ENCODE measurements at places on chromosomes 13 and 19.
A peak's percentile ranks its signal among the peaks of the same experiment; 100 is the strongest.

DNA sequence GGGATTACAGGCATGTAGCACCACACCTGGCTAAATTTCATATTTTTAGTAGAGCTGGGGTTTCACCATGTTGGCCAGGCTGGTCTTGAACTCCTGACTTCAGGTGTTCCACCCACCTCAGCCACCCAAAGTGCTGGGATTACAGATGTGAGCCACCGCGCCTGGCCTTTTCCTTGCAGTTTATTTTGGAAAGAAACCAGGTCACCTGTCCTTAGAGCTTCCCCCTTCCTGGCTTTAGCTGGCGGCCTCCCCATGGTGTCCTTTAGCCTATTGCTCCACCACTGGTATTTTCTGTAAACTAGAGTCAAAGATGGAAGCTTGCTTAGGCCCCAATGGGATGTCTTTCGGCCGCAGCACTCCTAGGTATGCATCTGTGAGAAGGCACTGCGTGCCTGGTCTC, 91.2 kb downstream of the DPF1 start:
- DNase-seq: no peak

GRCh38 chr13:19818223-19818842, 35.6 kb upstream of the PSPC1 start:
- no peak for DNase-seq

- no peak for DNase-seq
These were observed 7.7 kb downstream of the REXO1 start for GRCh38 chr19:1840541-1841115.

DNA sequence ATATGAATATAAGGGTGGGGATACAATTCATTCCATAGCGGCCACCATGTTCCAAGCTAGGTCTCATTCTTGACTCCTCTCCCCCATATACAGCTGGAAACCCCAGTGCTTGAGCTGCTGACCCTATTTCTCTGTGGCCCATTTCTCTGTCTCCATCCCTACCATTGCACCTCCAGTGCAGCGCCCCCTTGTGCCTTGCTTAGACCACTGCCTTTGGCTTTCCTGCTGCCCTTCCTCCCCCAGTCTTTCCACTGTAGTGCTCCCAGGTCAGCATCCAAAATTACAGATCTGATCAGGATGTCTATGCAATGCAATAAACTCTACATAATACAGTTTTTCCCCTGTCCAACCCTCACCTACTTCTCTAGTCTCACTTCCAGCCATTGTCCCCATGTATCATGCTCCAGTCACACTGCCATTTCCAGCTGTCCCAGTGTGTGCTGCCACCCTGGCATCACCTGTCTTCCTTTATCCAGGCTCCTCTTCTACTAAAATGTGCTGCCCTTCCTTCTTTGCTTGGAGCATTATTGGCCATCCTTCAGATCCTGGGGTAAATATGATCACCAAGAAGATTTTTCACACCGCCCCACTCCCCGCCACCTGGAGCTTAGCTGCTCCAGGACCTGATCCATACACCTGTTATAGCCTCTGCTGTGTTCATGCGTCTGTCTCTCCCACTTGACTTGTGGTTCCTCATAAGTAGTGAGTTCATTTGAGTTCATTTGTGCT, 199.4 kb upstream of the IPO5 start:
- DNase-seq: no peak

DNA sequence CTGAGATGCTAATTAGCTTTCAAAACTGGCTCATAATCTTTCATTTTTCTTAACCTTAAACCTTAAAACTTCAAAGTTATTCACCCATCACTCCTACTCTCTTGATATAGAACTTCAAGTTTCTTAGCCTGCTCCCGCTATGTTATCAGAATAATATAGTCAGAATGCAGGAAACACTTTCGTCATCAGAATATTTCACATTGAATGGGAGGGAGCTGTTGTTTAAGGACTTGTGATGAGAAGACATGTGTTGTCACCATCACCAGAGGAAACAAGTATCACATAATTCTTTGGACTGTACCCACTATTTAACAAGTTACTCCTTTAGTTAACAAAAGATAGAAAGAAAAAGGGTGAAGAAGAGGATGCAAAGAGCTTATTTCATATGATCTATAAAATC, 65.0 kb upstream of the FNDC3A start:
- no peak for DNase-seq

- DNase-seq: no peak
These were observed 18.8 kb downstream of the MTRF1 start for GRCh38 chr13:41244556-41244955.

DNA sequence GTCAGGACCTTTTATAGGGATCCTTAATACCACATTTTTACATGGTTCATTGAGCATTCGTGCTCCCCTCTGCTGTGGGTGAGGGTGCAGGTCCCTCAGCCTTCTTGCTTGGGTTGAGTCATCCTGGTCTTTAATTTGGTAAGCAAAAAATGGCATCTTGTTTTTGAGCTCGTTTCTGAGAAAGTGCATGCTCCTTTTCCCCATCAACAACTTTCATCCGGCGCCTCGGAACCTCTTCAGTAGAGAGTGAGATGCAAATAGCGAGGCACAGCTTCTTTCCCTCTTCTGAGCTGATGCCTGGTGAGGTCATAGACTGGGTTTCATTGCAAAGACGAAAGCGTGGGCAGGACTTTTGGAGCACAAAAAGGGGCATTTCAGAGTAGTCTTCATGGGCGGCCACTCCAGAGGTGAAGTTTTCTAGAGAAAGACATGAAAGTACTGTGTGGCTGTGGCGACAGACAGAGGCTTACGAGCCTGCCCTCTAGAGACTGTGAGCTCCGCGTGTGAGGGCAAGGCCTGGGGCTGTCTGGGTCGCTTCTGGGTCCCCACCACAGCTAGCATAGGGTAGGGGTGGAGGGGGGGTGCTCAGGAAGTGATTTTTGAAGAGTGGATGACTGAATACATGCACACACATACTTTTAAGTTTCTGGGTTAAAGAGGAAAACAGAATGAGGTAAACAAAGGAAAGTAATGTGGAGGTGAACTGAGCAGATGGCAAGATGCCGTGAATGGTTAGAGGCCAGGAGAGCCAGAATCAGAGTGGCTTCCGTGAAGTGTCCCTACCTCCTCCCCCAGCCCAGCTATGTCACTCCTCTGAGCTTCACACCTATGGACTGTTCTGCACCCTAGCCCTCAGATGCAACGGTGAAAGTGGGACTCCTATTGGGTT, 44.3 kb downstream of the BBC3 start:
- DNase-seq: no peak

DNA sequence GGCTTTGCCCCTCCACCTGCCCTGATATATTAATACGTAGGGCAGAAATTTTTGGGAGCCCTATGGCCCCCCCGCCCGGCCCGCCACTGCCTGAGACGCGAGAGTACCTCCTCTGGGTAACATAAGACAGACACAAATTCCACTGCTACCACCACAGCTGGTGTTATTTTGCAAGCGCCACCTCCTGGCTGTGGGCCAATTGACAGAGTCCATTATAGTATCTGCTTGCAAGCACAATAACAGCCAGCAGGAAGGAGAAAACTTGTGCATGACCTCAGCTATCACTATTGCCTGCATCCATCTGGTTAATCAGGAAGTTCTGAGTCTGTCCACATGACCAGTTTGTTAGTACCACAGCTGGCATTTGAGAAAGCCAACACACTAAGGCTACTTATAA, 25.3 kb upstream of the OR10H2 start:
- no peak for DNase-seq

GRCh38 chr19:38617764-38618589, at the start of gene MAP4K1:
Gene MAP4K1 (minus strand): TSS chr19:38617953. CDS start chr19:38617895, 58 bp downstream.
- DNase-seq: no peak

DNA sequence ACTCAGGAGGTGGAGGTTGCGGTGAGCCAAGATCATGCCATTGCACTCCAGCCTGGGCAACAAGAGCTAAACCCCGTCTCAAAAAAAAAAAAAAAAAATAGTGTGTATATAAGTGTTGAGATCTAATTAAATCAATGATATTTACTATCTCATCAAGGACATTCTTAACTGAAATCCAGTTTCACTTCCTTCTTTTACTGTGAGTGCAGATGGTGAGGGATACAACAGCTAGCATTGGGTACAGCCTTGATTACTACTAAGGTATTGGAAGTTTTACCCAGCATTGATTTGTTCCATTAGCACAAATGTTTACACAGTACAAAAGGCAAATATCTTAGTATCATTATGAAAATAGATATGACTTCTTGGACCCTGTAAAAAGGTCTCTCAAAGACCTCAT, 546.6 kb downstream of the KCTD12 start:
- no peak for DNase-seq

DNA sequence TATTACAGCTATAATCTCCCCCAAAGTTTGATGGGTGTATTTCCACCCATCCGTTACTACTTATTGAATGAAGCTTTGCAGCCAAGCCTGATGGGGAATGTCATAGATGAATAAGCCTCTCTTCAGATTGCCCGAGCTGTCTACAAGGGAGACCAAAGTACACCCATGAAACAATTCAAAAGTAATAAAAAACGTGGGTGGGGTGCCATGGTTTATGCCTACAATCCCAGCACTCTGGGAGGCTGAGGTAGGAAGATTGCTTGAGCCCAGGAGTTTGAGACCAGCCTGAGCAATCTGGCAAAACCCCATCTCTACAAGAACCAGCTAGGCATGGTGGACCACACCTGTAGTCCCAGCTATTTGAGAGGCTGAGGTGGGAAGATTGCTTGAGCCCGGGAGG, 419.2 kb downstream of the FGF9 start:
- DNase-seq: no peak

- no peak for DNase-seq
These were observed 126.6 kb downstream of the USP12 start for GRCh38 chr13:27044837-27045570.

- DNase-seq: no peak
These were observed 27.5 kb upstream of the ANKRD10 start for GRCh38 chr13:110942248-110942981.

- no peak for DNase-seq
These were observed 184.0 kb upstream of the UBL3 start for GRCh38 chr13:30034458-30034795.

- no peak for DNase-seq
These were observed at the start of gene NR2F6 for GRCh38 chr19:17245535-17245984. Gene NR2F6 (minus strand): TSS chr19:17245919. CDS start chr19:17245220, 699 bp downstream.

GRCh38 chr13:110950356-110950755, 35.5 kb upstream of the ANKRD10 start:
- DNase-seq: peak; percentile 56

DNA sequence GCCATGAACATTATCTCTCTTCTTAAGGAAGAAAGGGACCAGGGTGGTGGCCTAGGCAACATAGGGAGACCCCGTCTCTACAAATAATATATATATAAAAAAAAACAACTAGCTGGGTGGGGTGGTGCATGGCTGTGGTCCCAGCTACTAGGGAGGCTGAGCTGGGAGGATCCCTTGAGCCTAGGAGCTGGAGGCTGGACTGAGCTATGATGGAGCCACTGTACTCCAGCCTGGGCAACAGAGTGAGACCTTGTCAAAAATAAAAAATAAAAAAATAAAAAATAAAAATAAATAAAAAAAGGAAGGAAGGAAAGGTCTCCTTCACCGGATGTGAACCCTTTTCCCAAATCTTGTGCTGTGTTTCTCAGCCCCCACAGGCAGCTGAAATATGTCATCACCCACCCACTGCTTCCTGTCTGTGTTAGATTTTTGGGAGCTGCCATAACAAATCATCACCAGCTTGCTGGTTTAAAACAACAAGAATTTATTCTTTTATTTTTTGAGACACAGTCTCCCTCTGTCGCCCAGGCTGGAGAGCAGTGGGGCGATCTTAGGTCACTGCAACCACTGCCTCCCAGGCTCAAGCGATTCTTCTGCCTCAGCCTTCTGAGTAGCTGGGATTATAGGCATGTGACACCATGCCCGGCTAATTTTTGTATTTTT, 9.5 kb upstream of the TSPAN16 start:
- no peak for DNase-seq
